Activated CD8-positive, alpha-beta memory T cell treated with anti-CD3 and anti-CD28 coated beads for 1 hour (primary cell): ENCODE measurements at places on chromosomes 12 and 14.

- no peak for DNase-seq
Measured at GRCh38 chr12:117105902-117106301, 6.7 kb upstream of the TESC start.

DNA sequence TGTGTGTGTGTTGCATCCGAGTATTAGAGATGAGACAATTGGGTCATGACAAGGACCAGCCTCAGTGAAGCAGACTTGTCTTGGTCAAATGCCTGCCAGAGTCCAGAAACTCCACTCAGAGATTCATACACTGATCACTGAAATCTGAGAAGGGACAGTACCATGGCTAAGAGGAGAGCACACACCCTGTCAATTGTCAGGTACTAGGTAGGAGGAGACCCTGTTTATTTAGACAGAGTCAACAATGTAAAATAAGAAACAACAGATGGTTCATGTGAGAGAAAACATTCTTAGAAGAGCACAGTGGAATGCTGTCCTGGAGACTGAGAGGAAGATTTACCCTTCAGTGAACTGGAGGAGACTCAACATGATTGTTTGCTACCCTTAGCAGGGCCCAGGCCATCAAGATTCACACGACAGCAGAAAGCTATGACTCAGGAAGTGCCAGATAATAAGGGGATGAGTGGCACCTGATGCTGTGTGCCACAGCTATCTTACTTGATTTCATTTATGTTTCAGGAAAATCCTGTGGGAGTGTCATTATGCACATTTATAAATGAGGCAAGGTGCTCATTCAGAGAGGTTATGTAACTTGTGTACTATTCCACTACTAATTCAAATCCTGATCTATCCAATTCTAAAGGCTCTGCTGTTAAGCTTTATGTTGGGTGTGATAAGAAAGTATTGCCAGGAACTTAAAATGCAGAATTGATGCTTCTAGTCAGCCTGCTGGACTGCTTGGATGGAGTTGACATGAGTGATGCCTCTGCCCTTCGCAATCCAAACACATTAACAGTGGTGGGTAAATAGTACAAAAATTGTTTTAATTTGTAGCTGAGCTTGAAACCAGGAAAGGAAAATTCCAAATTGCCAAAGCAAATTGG lies 136.6 kb upstream of the NEDD1 start:
- DNase-seq: no peak

- DNase-seq: no peak
Measured at GRCh38 chr12:46590991-46591703, 218.6 kb upstream of the SLC38A2 start.

DNA sequence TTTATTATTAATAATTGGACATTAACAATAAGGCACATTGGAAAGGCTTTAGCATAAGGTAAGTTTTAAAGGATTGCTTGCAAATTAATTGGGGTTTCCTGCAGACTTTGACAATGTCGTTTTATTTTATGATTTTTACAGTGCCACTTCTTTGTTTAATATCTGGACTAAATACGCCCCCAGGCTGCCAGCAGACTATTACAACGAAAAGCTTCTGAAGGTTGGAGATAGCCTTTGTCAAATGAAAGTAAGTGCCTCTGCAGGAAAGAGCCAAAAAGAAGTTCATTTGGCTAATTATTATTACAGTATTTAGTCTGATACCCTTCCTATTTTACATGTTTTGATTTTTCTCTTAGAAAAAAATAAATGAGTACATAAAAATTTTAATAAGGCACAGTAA lies 11.3 kb downstream of the CFAP54 start:
- no peak for DNase-seq

DNA sequence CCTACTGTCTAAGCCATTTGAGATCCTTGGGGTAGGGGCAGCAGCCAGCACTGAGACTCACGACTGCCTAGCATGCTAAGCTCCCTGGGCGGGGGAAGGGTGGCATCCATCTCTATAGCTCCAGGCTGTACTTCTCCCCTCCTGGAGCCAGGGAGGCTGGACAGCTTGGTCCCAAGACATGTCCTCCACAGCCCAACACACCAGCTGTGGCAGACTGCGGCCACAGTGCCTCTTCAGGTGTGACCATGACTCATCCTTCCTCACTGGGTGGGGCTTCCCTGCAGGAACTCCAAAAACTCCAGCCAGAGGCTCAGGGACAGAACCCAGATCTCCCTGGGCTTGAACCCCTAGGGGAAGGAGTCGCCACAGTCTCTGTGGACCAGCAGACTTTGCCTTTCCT lies 193.9 kb downstream of the GPHN start:
- no peak for DNase-seq

GRCh38 chr12:27822076-27822712 lies 42.2 kb upstream of the MANSC4 start:
- peak; percentile 15 for DNase-seq
